LHCN-M2 (cell line): ENCODE measurements at places on chromosomes 7 and 10.

GRCh38 chr10:3465406-3465891, 292.9 kb upstream of the PITRM1 start:
- DNase-seq = no peak

DNA sequence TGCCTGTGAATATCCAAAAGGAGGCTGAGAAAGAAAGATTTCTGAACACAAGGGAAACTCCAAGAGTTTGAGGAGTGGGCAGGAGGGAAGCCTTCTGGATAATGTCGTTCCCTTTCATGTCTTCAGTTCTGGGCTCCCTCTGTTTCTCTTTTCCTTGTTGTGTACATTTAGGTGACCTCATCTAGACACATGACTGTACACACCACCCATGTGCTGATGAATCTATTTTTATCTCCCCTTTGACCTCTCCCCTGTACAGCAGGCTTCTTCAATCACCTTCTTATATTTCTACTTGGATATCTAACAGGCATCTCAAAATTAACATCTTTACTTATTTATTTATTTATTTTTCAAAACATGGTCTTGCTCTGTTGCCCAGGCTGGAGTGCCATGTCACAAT, 363.1 kb downstream of the GATA3 start:
- DNase-seq = no peak

DNA sequence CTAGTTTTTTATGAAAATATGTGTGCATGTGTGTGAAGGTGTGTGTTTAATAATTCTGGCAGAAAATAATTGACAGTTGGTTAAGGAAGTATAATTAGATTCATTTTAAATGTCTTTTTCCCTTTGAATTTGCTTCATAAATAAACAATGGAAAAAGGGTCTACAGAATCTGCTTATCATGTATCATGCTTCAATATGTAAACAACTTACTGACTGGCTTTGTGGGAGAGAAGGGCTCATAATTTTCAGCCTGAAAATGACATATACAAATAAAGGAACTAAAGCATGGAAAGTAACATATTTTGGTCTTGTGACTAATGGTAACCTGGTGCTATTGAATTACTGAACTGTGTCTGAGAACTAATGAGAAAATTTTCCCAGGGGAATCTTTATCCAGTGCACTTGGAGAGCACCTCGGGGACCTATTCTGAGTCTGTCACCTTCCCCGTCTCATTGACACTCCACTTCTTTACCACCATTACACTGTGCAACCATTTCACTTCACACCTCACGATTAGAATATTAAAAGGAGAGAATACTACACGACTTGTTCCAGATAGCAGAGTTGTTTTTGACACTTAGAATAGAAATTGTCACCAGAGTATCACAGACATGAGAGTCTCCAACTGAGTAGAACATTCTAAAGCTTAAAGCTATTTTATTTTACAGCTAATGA, 298.6 kb downstream of the TFEC start:
- DNase-seq = no peak

GRCh38 chr10:9289811-9290210, 1235.3 kb downstream of the GATA3 start:
- DNase-seq = no peak

DNA sequence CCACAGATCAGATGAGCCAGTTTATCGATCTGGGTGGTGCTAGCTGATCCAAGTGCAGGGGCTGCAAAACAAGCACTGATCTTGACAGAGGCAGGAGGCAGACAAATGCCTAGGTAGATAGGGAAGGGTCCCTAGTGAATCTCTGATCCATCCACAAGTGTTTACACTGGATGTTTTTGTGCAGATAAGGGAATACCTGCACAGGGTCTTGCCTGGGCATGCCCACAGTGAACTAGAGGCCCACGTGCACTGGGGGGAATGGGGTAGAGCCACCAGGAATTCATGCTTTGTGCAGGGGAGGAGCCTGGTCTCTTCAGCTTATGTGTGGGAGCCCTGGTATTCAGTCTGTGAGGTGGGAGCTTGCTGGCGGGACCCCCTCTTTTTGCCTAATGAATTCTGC, 50.3 kb downstream of the SDHAF3 start:
- DNase-seq = no peak

GRCh38 chr7:47329320-47329926, 252.5 kb downstream of the TNS3 start:
- DNase-seq = no peak

DNA sequence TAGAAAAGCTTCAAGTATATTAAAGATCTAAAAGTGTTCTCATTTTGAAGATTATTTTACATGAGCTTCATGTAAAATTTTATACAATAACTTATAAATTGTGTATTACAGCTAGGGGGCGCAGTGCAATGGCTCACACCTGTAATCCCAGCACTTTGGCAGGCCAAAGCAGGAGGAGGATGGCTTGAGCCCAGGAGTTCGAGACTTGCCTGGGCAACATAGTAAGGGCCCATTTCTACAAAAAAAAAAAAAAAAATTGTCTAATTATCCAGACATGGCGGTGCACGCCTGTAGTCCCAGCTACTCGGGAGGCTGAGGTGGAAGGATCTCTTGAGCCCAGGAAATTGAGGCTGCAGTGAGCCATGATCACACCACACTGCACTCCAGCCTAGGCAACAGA, 16.6 kb downstream of the ACBD5 start:
- DNase-seq = peak; percentile 32

- no peak for DNase-seq
These were observed 40.5 kb downstream of the C10orf120 start for GRCh38 chr10:122659126-122659525.

- peak; percentile 15 for DNase-seq
These were observed 56.9 kb downstream of the NEUROG3 start for GRCh38 chr10:69516316-69516715.

- DNase-seq = no peak
These were observed at the start of gene SLC26A5 for GRCh38 chr7:103446049-103446520. Gene SLC26A5 (minus strand): TSS chr7:103446207. CDS start chr7:103421514, 24,693 bp downstream.

GRCh38 chr10:89189211-89189734, 17.8 kb downstream of the CH25H start:
- no peak for DNase-seq

- no peak for DNase-seq
These were observed 62.8 kb upstream of the KDM7A start for GRCh38 chr7:140239653-140239935.

DNA sequence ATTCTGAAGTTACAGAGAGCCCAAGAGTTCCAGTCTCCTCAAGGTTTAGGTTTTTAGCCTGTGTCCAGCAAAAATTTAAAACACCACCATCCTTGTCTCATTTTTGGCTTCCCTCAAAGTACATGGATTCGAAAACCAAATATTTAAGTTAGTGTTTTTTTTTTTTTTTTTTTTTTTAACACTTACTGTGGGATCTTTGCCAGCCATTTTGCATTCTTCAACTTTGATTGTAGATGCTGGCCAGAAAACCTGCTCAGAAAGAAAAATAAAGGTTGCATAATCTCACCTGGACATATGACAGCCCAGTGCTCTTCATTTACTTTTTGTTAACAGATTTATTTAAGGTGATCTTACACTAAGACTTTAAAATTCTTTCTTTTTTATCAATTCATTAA, 91.6 kb downstream of the SEMA3C start:
- DNase-seq = no peak

GRCh38 chr7:16554518-16555236, 28.1 kb downstream of the LRRC72 start:
- no peak for DNase-seq

DNA sequence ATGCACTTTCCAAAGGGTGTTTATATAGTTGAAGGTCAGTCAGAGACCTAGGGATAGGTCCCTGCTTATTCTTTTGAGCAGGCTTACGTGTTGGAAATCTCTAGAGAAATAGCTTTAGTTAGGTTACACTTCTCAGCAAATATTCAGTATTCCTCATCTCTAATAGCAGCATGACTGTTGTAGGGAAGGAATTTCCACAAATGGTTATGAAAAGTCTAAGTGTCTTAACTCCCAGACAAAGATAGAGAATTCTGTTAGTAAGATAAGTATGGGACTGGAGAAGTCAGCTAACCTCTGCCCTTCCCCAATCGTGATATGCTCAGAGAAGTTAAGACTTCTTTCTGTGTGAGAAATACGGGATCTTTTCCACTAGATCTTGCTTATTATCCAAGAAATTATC, 16.5 kb downstream of the SGPL1 start:
- no peak for DNase-seq

DNA sequence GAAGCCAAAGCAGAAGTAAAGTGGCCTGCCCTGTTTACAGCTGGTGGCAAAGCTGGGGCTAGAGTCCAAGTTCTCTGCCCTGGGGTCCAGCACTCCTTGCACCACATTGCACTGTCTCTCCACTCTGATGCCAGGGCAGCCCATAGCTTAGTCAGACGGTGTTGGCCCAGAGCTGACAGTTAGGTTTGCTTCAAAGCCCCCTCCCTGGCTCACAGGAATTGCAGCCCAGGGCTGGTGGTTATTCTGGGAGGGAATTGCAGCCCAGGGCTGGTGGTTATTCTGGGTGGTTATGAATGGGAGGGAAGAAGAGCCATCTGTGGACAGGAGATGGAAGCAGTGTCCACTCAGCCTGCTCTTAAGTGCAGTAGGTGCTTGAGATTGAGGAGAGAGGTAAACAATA, 88.9 kb downstream of the SCRN1 start:
- no peak for DNase-seq

DNA sequence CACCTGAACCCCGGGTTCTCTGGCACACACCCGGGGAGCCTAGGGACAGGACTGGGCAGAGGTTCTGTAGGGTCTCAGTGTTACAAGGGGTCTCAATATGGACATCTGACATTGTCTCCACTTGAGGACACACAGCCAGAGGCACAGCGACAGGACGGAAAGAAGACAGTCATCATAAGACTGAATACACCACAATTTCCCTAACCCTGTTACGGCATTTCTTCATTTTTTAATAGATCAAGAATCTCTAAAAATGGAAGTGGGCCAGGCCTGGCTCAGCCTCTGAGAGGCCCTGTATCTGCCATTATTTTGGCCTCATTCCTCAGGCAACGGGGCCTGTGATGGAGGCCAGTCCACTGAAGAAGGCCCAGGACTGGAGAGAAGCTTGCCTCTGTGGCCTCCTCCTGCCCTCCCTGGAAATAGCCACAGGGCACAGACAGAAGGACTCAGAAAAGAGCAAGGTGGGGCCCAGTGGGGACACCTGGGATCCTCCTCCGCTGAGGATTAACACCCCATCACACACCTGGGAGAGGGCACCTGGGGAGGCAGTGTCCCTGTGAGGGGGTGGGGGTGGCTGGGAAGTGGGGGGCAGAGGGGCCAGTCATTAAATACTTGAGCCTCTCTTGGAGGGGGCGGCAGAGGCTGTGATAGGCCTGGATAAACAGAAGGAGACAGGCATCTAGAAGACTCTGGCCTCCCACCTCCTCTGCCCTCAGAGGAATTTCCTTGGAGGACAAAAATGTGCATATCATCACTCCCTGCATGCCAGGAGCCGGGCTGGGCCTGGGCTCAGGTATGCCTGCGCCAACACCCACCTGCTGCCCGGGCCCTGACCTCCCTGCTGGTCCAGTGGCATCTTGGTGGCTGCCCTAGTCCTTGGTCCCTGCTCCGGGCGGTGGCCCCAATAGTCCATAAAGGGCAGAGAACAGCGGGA, 8.0 kb downstream of the SPOCK2 start:
- no peak for DNase-seq

- no peak for DNase-seq
These were observed 133.9 kb upstream of the CELF2 start for GRCh38 chr10:10883737-10884136.

DNA sequence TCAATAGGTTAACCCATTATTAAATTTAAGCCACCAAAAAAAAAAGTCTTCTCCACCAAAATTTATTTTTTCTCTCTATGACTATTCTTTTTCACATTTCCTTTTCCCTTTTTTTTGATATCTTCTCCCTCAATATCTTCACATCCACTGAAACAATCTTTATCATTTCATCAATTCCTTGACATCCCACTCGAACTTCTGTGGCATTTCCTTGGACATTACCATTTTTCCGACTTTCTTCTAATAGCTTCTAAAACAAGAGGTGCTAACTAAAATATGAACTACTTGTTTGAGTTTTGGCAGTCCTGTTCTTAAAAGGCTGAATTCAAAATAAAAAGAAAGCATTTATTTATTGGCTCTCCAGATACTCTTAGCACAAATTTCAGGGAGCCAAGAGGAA, 684 bp upstream of the CTNNA3 start:
- no peak for DNase-seq

DNA sequence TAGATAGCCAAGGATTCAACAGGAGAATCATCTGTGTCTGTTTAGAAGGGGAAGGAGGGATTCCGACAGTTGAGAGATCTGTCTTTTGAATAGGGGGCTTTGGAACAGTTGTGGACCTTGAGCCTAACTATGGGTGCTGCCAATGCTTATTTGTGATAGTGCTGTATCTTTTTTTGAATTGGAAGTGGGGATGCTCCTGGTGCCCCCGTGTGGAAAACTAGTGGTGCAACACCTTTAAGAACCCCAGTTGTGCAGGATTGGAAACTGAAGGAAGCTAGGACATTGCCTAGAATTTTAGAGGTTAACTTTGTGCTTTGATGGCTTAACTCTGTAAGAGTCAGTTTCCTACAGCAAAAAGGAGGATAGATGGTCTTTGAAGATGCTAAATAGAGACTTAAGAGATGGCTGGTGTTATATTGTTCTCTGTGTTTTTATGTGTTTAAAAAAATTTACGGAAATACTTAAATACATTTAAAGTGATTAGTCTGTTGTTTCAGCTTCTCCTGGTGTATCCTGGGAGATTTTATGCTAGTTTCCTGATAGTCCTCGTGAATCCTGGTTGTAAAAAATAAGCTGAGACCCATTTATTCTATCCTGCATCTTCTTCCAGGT, 69.3 kb downstream of the AP3M1 start:
- DNase-seq = peak; percentile 72

- no peak for DNase-seq
These were observed 336.0 kb downstream of the AUTS2 start for GRCh38 chr7:69934144-69934903.

GRCh38 chr7:153217032-153217431, 457.5 kb downstream of the ACTR3B start:
- no peak for DNase-seq

- DNase-seq = no peak
These were observed 59.8 kb upstream of the ADAM12 start for GRCh38 chr10:126448091-126448490.

DNA sequence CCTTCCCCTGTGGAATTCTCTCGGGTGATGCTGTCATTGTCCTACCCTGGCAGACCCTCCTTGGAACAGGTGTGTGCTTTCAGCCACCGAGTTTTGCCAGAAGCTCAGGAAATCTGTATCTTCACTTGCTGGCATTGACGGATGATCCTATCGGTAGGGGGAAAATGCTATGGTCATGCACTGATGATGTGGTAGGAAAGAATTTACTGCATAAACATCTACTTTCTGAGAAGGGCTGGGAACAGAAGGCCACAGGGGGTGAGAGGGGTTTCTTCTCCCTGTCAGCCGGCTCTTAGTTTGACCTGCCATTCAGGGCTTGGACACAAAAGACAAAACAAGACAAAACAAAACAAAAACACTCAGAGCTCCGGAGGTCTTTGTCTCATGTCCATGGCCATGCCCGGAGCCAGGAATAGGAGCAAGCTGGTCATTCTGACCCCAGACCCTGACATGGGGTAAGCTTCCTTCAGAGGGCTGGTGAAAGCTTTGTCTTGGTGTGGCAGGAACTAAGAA, 43.6 kb upstream of the CARD11 start:
- DNase-seq = no peak
